ENCODE measurements at places on chromosomes 4 and X.

- no peak for DNase-seq
Measured at GRCh38 chr4:59243038-59243437, 1957.1 kb upstream of the ADGRL3 start.

- DNase-seq, result no peak
Measured at GRCh38 chr4:36168127-36168878, 76.0 kb downstream of the ARAP2 start.

DNA sequence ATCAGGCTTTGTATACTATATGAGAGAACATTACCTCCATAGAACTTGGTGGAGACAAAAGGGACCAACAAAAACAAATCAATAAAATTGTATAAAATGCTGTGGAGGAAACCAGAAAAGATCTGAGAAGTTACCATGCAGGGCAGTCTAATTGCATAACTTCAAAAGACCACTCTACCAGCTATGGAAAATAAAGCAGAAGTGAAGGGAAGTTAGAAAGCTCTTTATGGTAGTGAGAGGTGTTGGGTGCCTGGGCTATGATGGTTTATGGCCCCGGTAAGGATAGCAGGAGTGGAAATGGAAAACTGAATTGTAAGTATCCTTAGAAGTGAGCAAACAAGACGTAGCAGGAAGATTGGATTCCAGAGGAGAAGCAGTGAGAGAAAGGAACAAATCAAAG, 3.1 kb downstream of the TMEM184C start:
- no peak for DNase-seq

GRCh38 chrX:57900975-57901374, 9.3 kb downstream of the ZXDA start:
- peak; percentile 13 for DNase-seq

- no peak for DNase-seq
Measured at GRCh38 chrX:41189156-41189555, 103.9 kb downstream of the USP9X start.

- DNase-seq, result no peak
Measured at GRCh38 chrX:41857670-41858069, 65.7 kb downstream of the CASK start.

DNA sequence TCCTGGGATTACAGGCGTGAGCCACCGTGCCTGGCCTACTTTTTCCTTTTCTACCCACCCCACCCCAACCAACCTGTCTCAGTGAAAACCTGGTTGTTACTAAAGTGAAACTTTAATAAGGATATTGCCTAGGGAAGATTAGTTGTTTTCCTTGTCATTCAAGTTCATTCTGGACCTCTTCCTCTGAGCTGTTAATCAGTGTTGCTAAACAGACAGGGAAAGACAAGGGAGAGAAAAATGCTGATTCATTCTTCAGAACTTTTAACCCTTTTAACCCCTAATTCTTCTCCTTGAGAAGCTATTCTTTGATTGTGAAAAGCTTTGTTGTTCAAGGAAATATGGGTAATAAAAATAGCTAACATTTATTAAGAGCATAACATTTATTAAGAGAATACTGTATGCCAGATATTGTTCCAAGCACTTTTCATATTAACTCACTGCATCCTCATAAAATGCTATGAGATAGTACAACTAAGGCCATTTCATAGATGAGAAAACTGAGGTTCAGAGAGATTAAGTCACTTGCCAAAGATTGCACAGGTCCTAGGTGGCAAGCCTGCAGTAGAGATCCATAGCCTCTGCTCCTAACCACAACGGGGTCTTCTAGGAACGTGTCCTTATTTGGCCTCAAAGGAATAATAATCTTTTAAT, 34.8 kb downstream of the OSTC start:
- no peak for DNase-seq

- DNase-seq, result no peak
Measured at GRCh38 chrX:78931814-78932213, 13.4 kb upstream of the P2RY10 start.

DNA sequence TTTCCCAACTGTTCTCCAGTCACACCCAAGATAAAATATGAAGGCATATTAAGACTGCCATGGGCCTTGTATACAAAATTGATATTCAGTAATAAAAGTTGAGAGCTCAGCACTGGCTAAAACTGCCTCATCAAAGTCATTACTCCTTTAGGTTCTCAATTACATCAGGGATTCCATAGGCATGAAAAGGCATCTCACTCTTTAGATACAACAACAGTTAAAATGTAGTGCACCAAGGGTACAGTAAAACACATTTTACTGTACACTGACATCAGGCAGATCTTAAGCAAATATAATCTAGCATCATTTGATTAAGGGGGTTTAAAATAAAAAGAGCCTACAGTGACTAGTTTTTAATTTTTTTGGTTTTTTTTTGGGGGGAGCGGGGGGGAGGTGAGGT, 107.7 kb downstream of the PPP3CA start:
- DNase-seq, result no peak

- no peak for DNase-seq
Measured at GRCh38 chr4:8167291-8167690, 8.7 kb upstream of the ABLIM2 start.

DNA sequence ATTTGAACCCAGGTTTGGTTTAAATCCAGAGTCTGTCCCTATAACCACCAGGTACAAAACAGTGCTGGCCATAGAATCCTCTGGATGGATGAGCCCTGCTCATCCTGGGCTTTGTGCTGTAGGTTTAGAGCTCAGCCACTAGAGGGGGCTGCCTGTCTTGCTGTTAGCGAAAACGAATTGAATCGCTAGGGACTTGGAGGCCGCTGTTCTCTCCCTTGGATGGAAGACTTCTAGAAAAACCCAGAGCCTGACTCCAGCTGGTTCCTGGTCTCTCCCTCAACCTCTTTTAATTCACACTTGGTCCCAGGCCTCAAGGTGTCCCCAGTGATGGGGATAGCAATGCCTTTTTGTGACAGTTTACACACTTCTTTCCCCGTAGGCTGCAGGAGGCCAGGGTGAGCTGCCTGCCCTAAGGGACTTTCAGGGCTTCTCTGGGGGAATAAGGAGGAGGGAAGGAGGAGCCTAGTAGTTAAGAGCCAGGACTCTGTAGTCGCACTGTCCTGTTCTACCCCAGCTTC, 8.7 kb downstream of the RIPPLY1 start:
- peak; percentile 66 for DNase-seq

- DNase-seq, result no peak
Measured at GRCh38 chr4:23040539-23040938, 347.8 kb downstream of the GBA3 start.
